ENCODE measurements at places on chromosomes 3 and 15. TPM values are rescaled to one million over a fixed set of nuclear protein-coding genes. Genes with fewer than 3 reads are reported as not detected.

TFDP2 gene
- total RNA-seq = 21.6 TPM

GORASP1 gene
- 51.3 TPM for total RNA-seq

DNA sequence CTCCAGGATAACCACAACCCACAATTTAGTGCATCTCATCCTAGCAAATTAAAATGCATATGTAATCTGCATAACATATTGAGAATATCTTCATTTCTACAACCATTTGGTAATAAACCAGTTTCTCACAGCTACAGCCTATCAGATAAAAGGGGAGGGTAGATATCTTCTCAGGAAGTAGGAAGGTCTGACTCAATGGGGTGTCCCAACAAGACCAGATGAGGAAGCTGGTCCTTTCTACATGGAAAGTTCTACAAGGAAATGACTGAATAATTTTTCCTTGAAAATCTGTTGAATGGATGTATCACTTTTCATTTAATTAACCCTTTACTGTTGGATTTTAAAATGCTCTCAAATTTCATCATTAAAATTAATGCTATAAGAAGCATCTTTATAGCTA is 17.4 kb upstream of the TMPRSS7 start:
- no peak overlapping the region for H3K4me3 ChIP-seq
- no peak overlapping the region for H3K27ac ChIP-seq
- no peaks in the 10 kb centered on the region for H3K27me3 ChIP-seq
- H3K36me3 ChIP-seq = no peaks in the 10 kb centered on the region

- no peaks in the 10 kb centered on the region for H3K36me3 ChIP-seq
- no peak overlapping the region for H3K27ac ChIP-seq
- no peak for DNase-seq
- peaks cover 26% of the 10 kb centered on the region for H3K4me1 ChIP-seq
- no peak overlapping the region for H3K4me3 ChIP-seq
Observed at GRCh38 chr3:42799376-42799775, 4.9 kb downstream of the HIGD1A start.

GRCh38 chr3:71061581-71061980 is 521.9 kb downstream of the FOXP1 start:
- no peaks in the 10 kb centered on the region for H3K27me3 ChIP-seq
- peaks cover 81% of the 10 kb centered on the region for H3K4me1 ChIP-seq
- H3K4me3 ChIP-seq = peak overlapping the region; percentile 74

GRCh38 chr15:91278951-91279350 is 178.9 kb downstream of the SV2B start:
- H3K27me3 ChIP-seq = no peaks in the 10 kb centered on the region
- no peak for DNase-seq
- H3K4me3 ChIP-seq = no peak overlapping the region
- H3K27ac ChIP-seq = no peak overlapping the region

DNA sequence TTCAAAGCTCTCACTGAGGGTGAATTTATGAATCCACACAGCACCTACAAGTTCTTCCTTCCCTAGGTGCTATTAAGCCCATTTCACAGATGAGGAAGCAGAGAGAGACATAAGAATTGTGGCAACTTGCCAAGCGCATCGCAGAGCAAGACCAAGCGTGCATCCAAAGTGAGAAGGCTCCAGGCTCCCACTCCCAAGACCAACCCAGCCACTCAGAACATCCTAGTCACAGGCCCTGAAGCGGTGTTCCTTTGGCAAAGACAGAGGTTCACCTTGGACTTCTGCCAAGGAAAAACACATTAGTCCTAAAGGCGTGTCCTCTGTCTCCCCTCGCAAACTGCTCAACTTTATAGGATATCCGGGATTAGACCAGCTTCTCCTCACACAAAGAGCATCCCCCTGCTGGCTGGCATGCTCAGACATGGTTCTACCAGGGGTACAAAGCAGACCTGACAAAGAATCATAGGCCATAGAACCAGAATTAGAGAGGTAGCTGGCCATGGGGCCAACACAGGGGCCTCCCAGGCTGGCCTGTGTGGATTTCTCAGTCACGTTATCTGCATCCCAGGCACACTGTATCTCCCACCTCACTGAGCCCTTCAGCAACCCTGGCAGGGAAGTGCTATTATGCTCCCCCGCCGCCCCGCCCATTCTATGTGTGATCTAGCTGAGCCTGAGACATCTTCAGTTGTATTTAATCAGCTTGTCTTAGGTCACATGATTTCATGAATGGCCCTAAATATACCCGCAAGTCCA is 160.2 kb downstream of the FOXP1 start:
- DNase-seq = no peak
- no peaks in the 10 kb centered on the region for H3K27me3 ChIP-seq

DNA sequence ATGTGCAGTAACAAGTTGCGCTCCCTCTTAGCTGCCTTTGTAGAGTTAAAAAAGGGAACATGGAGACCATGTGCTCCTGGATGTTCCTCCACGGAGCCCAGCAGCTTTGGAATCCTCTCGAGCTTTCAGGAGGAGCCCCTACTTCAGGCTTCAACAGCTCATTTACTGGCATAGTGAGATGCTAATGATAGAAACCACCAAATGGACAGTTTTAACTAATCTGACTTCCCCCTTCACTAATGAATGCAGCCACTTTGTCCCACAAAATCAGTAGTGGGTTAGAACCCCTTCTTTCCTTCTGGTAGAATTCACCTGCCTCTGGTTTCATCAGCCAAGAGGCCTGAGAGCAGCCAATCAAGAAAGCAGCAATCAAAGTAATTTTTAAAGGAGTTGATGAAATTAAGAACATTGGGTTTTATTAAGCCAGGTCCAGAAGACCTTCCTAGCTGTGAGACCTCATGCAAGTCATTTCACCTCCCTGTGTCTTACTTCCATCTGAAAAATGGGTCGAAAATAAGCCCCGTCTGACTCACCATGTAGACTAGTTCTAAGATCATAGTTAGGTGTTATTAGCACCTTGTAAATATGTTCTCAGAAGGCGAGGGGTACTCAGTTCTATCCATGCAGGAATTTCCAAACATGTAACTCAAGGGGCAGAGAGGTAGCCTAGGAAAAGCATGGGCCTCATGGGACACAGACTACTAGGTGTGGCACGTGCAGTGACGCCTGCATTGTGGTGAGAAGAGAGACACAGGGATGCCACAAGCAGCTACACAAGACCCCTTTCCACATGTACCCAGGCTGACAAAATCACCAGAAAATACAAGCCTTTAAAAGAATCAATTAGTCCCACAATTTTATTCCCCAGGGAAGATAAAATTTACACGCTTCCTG is 179.7 kb upstream of the LPP start:
- H3K4me3 ChIP-seq = no peak overlapping the region
- H3K27ac ChIP-seq = no peak overlapping the region
- no peak for DNase-seq
- peaks cover 17% of the 10 kb centered on the region for H3K4me1 ChIP-seq
- no peaks in the 10 kb centered on the region for H3K36me3 ChIP-seq

- H3K4me3 ChIP-seq = no peak overlapping the region
- no peaks in the 10 kb centered on the region for H3K4me1 ChIP-seq
- DNase-seq = no peak
- no peaks in the 10 kb centered on the region for H3K36me3 ChIP-seq
Observed at GRCh38 chr3:81932681-81933080, 171.2 kb upstream of the GBE1 start.

RYR3 gene
- 0.38 TPM for total RNA-seq

DNA sequence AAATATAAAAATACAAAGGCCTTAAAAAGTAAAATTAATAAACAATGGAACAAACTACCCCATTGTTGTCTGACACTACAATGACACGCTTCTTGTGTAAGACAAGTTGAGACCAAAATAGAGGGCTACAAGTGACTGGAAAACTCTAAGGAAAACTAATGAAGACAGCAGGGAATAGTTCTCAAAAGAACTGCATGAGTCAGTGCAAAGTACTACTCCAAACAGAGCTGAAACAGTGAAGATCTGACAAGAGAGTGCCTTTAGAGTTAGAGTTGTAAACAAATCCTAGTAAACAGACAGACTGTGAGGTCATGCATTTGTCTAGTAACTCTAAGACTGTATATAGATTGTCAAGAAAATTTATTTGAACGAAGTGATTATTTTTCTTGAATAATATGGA is 233.9 kb downstream of the BBX start:
- H3K27me3 ChIP-seq = no peaks in the 10 kb centered on the region
- no peak overlapping the region for H3K4me3 ChIP-seq
- DNase-seq = no peak
- H3K36me3 ChIP-seq = peaks cover 8% of the 10 kb centered on the region

- H3K36me3 ChIP-seq = peaks cover 23% of the 10 kb centered on the region
- no peak for DNase-seq
- H3K4me1 ChIP-seq = no peaks in the 10 kb centered on the region
- no peak overlapping the region for H3K27ac ChIP-seq
Observed at GRCh38 chr15:55353025-55353424, 34.0 kb downstream of the PIGB start.

ACOX2 gene
- 8.0 TPM for total RNA-seq

DNA sequence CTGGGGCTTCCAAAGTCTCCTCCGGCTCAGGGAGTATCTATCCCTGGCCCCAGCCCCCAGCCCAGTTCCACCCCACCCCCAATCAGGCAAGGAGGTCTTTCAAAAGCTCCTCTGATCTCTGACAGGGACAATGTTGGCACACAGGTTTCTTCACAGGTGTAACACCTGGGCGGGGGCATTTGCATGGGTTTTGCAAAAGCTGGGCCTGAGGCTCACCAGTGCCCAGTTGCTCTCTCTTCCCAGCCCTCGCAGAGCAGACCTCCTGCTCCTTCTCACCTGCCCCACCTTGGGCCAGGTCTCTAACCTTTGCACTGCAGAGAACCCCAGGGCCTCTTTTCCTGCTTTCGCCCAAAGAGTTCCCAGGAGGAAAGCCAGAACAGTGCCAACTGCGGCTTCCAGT is 8.6 kb upstream of the CSK start:
- H3K27ac ChIP-seq = peak overlapping the region; percentile 48
- no peak for DNase-seq
- no peaks in the 10 kb centered on the region for H3K36me3 ChIP-seq
- peaks cover 43% of the 10 kb centered on the region for H3K4me1 ChIP-seq
- peaks cover 4% of the 10 kb centered on the region for H3K27me3 ChIP-seq

GRCh38 chr3:9400616-9401015 is 3.2 kb downstream of the SETD5 start:
- H3K27me3 ChIP-seq = no peaks in the 10 kb centered on the region
- peak overlapping the region; percentile 100 for H3K27ac ChIP-seq
- no peak for DNase-seq
- no peaks in the 10 kb centered on the region for H3K36me3 ChIP-seq
- H3K4me3 ChIP-seq = no peak overlapping the region

- H3K27ac ChIP-seq = no peak overlapping the region
- no peak overlapping the region for H3K4me3 ChIP-seq
- peaks cover 2% of the 10 kb centered on the region for H3K4me1 ChIP-seq
- H3K27me3 ChIP-seq = no peaks in the 10 kb centered on the region
- DNase-seq = no peak
Observed at GRCh38 chr3:101643009-101643844, 33.7 kb downstream of the ZBTB11 start.

DNASE1L3 gene
- total RNA-seq = 4.6 TPM

TLR9 gene
- not detected for total RNA-seq

DNA sequence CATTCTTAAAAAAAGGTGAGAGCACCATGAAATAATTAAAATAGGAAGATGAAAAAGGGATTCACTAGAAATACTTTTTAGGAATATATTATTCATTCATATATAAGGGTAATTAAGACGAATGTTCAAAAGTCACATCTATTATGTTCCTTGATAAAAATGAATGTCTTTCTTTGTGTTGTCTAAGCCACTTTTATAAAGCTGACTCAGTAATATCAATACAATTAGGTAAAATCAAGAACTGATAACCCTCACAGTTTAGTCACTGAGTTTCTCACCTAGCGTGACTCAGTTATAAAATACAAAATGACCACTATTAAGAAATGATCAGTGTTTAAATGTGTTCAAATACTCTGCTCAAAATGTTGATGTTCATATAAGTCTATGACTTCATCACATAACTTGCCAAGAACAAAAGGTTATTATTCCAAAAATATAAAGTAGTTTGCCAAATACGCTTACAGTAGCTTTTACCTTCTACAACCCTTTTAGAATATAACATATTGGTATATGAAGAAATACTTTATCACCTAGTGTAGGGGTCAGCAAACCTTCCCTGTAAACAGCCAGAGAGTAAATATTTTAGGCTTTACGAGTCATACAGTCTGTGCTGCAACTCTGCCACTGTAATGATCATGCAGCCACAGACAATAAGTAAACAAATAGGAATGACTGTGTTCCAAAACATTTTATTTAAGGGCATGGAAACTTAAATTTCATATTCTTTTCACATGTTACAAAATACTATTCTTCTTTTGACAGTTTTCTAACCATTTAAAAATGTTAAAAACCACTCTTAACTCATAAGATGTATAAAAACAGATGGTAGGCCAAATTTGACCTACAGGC is 369.8 kb downstream of the TBC1D5 start:
- no peak for DNase-seq
- no peak overlapping the region for H3K27ac ChIP-seq
- no peaks in the 10 kb centered on the region for H3K27me3 ChIP-seq
- peaks cover 15% of the 10 kb centered on the region for H3K36me3 ChIP-seq

ZBTB20 gene
- 23.6 TPM for total RNA-seq

CASR gene
- not detected for total RNA-seq

DNA sequence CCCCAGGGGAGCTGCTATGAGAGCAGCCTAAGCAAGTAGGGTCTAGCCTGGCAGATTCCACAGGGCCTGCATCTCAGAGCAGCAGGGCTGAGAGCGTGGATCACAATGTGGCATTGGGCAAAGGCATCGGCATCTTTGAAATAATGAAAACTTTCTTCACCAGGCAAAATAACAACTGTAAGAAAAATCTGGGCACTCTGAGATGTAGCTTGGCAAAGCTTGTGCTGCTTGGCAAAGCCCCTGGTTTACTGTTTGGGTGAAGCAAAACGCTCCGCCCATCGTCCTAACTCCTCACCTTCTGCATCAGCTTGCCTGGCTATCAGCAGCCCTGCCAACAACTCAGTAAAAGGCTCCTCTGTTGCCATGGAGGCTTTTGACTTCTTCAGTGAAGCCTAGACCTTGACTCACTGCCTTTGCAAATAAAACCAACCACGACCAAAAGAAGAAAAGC is 212.8 kb upstream of the EIF1B start:
- H3K4me3 ChIP-seq = no peak overlapping the region
- DNase-seq = no peak
- H3K4me1 ChIP-seq = peaks cover 18% of the 10 kb centered on the region
- H3K27ac ChIP-seq = peak overlapping the region; percentile 60

FANCD2 gene
- 4.9 TPM for total RNA-seq

- H3K4me3 ChIP-seq = no peak overlapping the region
- no peaks in the 10 kb centered on the region for H3K27me3 ChIP-seq
- H3K27ac ChIP-seq = no peak overlapping the region
Observed at GRCh38 chr15:53114960-53115359, 324.8 kb upstream of the ONECUT1 start.

- no peak overlapping the region for H3K4me3 ChIP-seq
- H3K27me3 ChIP-seq = no peaks in the 10 kb centered on the region
Observed at GRCh38 chr3:29143151-29143550, 137.7 kb upstream of the RBMS3 start.

DNA sequence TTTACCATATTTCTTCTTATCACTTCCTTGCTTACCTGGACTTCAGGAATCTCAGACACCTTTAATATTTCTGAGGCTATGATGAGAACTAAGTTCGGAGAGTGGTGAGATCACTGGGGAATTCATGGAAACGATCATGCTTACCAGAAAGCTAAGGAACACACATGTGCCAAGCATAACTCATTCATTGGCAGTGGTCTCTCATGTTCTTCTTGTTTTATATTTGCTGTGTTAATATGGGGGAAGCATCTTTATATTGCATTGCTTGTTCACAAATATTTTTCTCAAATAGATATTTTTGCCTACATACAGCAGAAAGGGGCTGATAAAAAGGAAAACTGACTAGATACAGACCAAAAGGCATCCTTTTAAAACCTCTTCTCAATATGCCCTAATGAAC is 55.8 kb downstream of the COL6A6 start:
- no peaks in the 10 kb centered on the region for H3K36me3 ChIP-seq
- no peaks in the 10 kb centered on the region for H3K4me1 ChIP-seq
- DNase-seq = no peak
- H3K4me3 ChIP-seq = no peak overlapping the region

All from suprapubic skin (tissue), 4 donors.